ENCODE measurements at places on chromosomes 11 and 22.

GRCh38 chr11:84722583-84723108 is 904.5 kb downstream of the DLG2 start:
- no peak for DNase-seq

- no peak for DNase-seq
These were observed 12.3 kb downstream of the RELT start for GRCh38 chr11:73388265-73389133.

- no peak for DNase-seq
These were observed 58.3 kb downstream of the FAM168A start for GRCh38 chr11:73539506-73540084.

- DNase-seq: no peak
These were observed 24.8 kb downstream of the PTPRJ start for GRCh38 chr11:48005136-48005535.

DNA sequence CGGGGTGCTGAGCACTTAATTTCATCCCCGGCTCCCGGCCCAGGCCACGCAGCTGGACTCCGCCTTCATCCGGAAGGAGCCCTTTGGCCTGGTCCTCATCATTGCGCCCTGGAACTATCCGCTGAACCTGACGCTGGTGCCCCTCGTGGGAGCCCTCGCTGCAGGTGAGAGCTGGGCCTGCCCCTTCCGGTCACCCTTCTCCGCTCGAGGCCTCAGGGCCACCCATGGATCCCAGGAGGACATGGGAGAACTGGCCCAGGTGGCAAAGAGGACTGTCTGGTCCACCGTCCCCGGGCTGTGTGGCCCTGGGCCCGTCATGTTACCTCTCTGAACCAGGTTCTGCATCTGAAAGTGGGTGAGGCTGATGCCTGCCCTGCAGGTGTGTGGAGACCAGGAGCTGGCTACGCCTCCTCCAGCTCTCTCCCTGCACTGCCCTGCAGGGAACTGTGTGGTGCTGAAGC is 8.6 kb downstream of the ALDH3B1 start:
- no peak for DNase-seq

DNA sequence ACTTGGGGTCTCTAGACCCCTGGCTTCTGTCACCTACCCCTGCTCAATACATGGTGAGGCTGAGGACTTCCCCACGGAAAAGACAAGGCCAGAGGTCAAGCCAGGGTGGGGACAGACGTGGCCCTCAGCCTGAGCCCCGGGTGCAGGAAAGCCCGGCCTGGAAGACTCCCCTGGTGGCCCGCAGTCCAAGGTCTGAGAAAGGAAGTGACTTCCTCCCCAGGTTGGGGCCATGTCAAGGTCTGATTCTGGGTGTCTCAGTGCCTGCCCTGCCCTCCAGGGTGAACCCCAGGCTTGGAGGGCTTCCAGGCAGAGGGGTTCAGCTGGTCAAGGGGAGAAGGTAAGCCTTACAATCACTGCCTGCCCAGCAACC is 3.9 kb downstream of the CTSD start:
- no peak for DNase-seq

Measured in COLO829 (cell line).